Stimulated activated CD4-positive, alpha-beta T cell treated with anti-CD3 and anti-CD28 coated beads, Interleukin-12 subunit alpha, Interleukin-12 subunit beta, amount 100 ng/mL, for 48 hours (primary cell): ENCODE measurements at places on chromosomes 4 and X.
A peak's percentile ranks its signal among the peaks of the same experiment; 100 is the strongest.

DNA sequence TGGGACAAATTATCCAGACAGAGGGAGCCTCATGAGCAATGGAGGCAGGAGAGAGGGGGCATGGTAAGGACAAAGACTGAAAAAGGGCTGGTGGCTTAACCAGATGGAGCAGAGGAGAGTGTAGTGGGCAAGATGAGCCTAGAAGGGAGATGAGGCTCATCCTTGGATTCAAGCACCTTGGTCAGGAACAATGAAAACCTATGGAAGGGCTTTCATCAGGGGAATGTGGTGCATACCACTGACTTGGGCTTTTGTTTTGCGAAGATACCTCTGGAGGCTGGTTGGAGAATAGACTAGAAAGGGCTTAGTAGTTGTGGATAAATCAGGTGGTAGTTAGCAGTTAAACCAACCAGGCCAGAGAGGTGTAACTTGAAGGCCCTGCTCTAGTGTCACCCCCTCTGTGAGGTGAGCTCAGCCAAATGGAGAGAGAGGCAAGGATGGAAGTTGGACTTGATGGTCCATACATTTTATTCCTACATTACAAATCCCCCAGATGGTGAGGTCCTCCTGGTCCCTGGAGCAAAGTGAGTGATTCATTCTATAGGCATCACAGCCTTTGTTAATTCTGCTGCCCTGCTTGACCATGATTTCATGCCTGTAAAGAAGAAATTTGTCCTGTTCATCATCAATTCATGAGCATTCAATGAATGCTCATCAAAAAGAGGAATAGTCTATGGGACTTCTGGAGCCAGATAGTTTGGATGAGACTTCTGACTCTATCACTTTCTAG is 264.8 kb upstream of the IGFBP7 start:
- no peak for DNase-seq

DNA sequence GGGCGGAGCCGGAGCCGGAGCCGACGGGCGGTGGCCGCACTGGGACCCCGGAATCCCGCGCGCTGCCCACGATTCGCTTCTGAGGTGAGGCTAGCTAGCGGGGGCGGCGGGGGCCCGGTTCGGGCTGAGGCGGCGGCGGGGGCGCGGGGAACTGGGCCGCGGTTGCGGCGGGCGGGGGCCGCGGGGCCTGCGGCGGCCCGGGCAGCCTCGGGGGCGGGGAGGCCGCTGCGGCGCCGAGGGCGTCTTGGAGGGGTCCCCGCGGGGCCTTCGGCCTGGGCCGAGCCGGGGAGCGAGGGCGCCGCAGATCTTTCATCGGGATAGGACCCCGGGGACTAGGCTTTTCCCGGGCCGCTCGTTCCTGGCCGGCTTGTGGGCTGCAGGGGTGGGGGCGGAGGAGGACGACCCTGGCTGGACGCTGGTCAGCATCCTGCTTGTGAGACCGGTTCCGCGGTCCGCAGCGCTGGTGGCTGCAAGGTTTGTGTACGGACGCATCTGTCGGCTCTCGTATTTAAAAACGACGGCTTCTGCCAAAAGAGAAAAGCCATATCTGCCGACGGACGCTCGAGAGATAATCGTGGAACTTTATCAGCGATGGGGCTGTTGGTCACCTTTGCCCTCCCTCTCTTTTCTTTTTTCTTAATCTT is 419 bp downstream of the ADD1 start:
- DNase-seq = no peak

GRCh38 chrX:19443869-19444526 is 71.3 kb downstream of the MAP3K15 start:
- DNase-seq = no peak

DNA sequence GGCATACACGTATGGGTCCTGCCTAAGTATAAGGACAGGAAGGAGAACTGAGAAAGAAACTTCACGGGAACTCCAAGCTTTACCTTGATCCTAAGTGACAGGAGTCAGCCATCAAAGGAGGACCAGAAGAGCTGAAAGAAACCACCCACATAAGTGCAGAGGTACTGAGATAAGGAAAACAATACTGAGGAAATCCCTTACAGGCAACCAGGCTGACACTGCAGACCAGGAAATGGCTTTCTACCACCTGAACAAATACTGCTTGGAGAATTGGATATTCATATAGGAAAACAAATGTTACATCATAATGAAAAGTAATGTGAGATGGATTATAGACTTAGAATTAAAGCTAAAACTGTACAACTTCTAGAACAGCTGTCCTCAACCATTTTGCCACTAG is 127.0 kb downstream of the IL15 start:
- DNase-seq = no peak

- no peak for DNase-seq
These were observed 70.5 kb upstream of the COX18 start for GRCh38 chr4:73139991-73140390.

DNA sequence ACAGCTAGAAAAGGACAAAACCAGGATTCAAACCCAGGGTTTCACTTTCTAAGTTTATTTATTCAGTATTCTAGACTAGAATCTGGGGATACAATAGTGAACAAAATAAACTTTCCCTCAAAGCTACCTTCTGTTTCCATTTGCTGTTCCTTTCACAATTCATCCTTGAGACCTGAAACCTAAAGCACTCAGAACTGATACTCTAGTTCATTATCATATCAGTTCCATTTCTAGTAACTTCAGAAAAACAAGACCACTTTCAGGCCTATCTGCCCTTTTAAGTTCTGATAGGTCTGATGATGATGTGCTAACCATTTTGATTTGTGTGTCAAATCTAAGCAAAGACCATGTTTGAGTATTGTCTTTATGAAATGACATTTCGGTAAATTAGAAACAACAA is 7.8 kb upstream of the XK start:
- DNase-seq = no peak

DNA sequence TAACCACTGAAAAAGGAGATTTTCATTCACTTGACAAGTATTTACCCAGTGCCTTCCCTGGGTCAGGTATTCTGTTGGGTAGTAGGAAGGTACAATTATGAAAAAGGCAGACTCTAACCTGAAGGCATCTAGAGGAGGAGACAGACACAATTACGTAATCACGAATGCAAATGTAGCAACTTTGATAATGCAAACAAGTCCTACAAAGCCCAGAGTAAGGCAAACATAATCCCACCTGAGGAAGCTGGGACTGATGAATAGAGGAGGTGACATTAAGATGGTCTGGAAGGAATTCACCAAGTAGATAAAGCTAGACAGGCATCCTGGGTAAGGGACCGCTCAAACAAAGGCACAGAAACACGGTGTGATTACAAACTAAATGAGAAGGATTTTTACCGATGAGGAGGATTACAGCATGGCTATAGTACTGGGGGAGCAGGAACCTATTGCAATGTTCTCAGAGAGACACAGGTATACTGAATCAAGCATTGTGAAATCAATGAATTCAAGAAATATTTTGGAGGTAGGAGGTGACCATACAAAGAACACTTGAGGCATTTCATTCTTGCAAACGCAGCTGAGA is 37.1 kb downstream of the TMEM150C start:
- no peak for DNase-seq

DNA sequence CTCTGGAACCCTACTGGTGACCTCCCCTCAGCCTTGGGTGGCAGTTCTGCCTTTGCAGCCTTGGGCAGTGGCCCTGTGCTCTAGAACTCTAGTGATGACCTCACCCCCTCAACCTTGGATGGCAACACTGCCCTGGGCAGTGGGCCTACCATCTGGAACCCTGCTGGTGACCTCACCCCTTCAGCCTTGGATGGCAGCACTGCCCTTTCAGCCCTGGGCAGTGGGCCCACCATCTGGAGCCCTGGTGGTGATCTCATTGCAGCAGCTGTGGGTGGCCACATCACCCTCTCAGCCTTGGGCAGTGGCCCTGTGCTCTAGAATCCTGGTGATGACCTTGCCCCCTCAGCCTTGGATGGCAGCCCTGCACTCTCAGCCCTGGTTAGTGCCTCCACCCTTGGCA is 129.3 kb downstream of the RBMX2 start:
- no peak for DNase-seq

- no peak for DNase-seq
These were observed 78.3 kb downstream of the SLC4A4 start for GRCh38 chr4:71417150-71417549.

GRCh38 chr4:99934891-99935290 is 11.5 kb downstream of the DNAJB14 start:
- DNase-seq = no peak

DNA sequence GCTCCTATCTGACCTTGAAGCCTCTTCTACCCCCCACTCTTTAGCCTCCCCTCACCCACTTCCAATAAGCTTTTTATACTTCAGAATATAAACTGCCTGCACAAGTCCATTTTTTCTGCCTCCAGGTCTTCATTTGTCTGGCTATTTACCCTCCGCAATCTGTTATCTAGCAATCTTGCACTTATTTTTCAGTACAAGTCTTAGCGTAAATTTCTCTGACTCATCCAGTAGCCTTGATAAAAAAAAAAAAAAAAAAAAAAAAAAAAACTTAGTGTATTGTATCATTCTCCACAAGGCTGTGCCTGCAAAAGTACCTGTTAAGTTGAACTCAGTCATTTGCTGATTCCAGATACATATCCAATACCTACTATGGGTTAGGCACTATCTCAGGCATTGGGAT is 219.5 kb upstream of the DKK2 start:
- DNase-seq = no peak

GRCh38 chrX:30190426-30190825 is 24.9 kb upstream of the MAGEB2 start:
- no peak for DNase-seq

- DNase-seq = no peak
These were observed 353.4 kb downstream of the STIM2 start for GRCh38 chr4:27214010-27214409.

DNA sequence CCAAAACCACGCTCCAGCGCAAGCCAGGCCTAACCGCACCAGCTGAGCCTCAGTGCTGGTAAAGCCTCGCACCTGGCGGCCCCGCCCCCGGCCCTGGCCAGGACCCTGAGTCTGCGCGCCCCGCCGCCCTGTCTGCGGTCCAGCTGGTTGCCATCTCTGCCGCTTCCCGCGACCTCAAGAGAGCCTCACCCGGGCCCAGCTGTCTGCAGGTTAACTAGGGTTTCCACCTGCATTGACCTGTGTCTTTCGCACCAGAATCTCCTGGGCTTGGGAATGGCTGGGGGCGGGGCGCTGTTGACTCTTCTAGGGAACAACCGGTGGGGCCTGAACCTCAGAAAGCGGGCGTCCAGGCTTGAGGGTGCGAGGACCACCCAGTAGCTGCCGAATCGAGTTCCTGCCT is 207.7 kb upstream of the PRPS2 start:
- DNase-seq = no peak

DNA sequence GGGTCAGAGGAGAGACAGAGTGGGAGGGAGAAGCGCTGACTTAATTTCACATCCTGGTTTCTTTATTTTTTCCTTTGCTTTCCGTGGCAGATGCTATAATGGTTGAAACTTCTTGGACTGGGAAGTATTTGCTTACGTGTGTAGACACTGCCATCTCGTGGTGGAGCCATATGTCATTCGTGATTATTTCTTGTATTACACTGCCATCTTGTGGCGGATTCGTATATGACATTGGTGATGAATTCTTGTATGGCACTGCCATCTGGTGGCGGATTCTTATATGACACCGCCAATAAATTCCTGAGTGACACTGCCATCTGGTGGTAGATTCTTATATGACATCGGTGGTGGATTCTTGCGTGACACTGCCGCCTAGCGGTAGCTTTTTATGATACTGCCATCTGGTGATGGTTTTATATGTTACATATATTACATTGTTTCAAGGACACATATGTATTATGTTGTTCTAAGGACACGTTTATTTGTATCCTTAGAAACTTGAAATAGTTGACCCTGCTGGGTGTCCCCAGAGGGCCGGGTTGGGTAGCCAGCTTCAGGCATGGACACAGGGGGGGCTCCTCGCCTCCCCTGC is 37.3 kb upstream of the CLCN4 start:
- peak; percentile 34 for DNase-seq

- no peak for DNase-seq
These were observed 45.7 kb upstream of the INTU start for GRCh38 chr4:127586922-127587571.

DNA sequence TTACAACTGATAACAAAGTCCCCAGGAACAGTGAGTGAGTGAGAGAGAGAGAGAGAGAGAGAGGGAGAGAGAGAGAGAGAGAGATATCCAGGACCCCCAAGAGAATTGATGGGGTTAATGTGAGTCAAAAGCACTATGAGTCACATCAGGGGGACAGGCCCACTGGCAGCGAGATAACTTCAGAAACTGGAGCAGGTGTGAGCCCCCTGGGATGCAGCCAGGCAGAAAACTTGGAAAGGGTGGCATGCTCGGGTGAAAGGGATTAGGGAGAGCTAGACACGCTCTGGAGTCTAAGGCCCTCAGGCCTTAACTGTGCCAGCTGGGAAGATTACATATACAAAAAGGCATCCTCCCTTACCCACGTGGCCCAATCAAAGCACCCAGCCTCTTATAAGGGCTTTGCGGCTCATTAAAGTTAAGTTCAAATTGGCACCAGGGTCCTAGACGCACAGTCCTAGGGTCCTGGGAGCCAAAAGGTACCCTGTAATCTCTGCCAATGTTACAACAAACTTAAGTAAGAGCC is 841 bp downstream of the ACOT9 start:
- DNase-seq = no peak

GRCh38 chrX:110435196-110435595 is 76.5 kb downstream of the RTL9 start:
- no peak for DNase-seq

- DNase-seq = no peak
These were observed 374.3 kb downstream of the MID1IP1 start for GRCh38 chrX:39175418-39176057.

DNA sequence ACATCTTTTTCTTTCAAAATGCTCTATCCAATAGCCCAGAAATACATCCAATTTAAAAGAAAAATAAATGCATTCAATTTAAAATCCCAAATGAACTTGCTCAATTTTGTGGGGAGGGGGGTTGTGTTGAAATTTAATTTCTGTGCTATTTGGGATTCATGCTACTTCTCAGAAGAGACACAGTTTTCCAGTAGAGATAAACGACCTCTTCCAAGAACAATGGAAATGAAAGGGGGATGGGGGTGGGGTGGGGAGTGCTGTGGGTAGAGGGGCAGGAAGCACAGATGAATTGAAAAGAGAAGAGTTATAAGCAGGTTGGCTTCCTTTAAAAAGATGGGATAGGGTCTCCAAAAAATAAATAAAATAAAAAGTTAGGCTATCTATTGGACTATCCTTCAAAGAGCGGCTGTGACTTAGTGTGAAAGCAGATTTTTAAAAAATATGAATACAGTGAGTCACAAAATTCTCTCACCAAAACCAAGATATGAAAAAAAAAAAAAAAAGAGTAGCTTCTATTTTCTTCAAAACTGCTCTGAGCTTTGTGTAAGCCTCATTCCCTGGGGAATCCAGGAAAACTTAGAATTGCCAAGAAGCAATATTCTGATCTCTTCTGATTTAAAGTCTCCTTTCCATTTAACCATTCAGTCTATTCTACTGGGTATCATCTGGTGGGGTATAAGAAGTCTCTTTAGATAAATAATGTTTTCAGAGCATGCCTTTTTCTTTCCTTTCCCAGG is 324.3 kb downstream of the PTTG2 start:
- no peak for DNase-seq

- no peak for DNase-seq
These were observed 25.3 kb downstream of the STARD8 start for GRCh38 chrX:68672581-68673318.

GRCh38 chrX:132378281-132378680 is 110.6 kb downstream of the MBNL3 start:
- no peak for DNase-seq

GRCh38 chrX:45804276-45804675 is 603.6 kb upstream of the DIPK2B start:
- DNase-seq = no peak
